A549 treated with RU486 at 1 μM for 4 hours (cell line): ENCODE measurements at places on chromosomes 5 and 9. TPM values are rescaled to one million over a fixed set of nuclear protein-coding genes. Genes with fewer than 3 reads are reported as not detected.

The ADAMTSL2 gene
- not detected in 5 replicates for total RNA-seq

The PTGER4 gene
- total RNA-seq, result 0.70 to 1.0 TPM (median 0.94 TPM) in 5 replicates

The NSUN2 gene
- 89.1 to 106 TPM (median 95.0 TPM) in 5 replicates for total RNA-seq

The NOL6 gene
- total RNA-seq, result 57.9 to 75.2 TPM (median 67.9 TPM) in 5 replicates

The NUDT12 gene
- 0.98 to 1.8 TPM (median 1.6 TPM) in 5 replicates for total RNA-seq

The TAF1L gene
- 0.02 TPM in 1 of 5 replicates, not detected in the others for total RNA-seq

The PDCD1LG2 gene
- 0.24 to 0.43 TPM (median 0.40 TPM) in 5 replicates for total RNA-seq

The DEPDC1B gene
- 13.0 to 18.6 TPM (median 17.4 TPM) in 5 replicates for total RNA-seq

The ANKRD31 gene
- total RNA-seq, result 0.05 to 0.07 TPM (median 0.06 TPM) in 4 of 5 replicates, not detected in the other

The CYLC2 gene
- total RNA-seq, result not detected in 5 replicates

The IFNB1 gene
- 0.23 TPM in 1 of 5 replicates, not detected in the others for total RNA-seq

The FAM221B gene
- not detected in 5 replicates for total RNA-seq

The CD14 gene
- 3.2 to 5.6 TPM (median 3.9 TPM) in 5 replicates for total RNA-seq

The RPS14 gene
- 2,822 to 3,025 TPM (median 2,935 TPM) in 5 replicates for total RNA-seq

The PCA3 gene
- total RNA-seq, result not detected in 5 replicates

The PLAC8L1 gene
- 0.29 TPM in 1 of 5 replicates, not detected in the others for total RNA-seq

The C9orf50 gene
- 0.14 TPM in 1 of 5 replicates, not detected in the others for total RNA-seq

The HDHD3 gene
- total RNA-seq, result 19.4 to 26.8 TPM (median 24.6 TPM) in 5 replicates

The PRR7 gene
- total RNA-seq, result 17.5 to 43.9 TPM (median 41.0 TPM) in 5 replicates

The ZNF879 gene
- 0.43 to 1.1 TPM (median 0.60 TPM) in 5 replicates for total RNA-seq

The C5orf24 gene
- total RNA-seq, result 18.0 to 25.5 TPM (median 24.6 TPM) in 5 replicates

The EFNA5 gene
- total RNA-seq, result 16.7 to 23.3 TPM (median 19.8 TPM) in 5 replicates

The TMEFF1 gene
- 0.30 to 1.6 TPM (median 1.3 TPM) in 5 replicates for total RNA-seq

The ZNF883 gene
- 0.74 to 1.1 TPM (median 0.83 TPM) in 5 replicates for total RNA-seq

The BSPRY gene
- total RNA-seq, result 0.03 to 0.22 TPM (median 0.06 TPM) in 4 of 5 replicates, not detected in the other

The TAF11L10 gene
- total RNA-seq, result not detected in 5 replicates

The CATSPER3 gene
- total RNA-seq, result 0.19 to 0.67 TPM (median 0.46 TPM) in 5 replicates

The RORB gene
- total RNA-seq, result not detected in 5 replicates

The IFNA13 gene
- not detected in 5 replicates for total RNA-seq

The TMEM167A gene
- total RNA-seq, result 58.0 to 88.2 TPM (median 79.5 TPM) in 5 replicates

The VCAN gene
- 11.6 to 17.3 TPM (median 14.9 TPM) in 5 replicates for total RNA-seq

The NAIP gene
- total RNA-seq, result 0.27 to 0.54 TPM (median 0.36 TPM) in 5 replicates

The PCDHA4 gene
- total RNA-seq, result 1.3 to 1.7 TPM (median 1.5 TPM) in 5 replicates

The ADGRD2 gene
- total RNA-seq, result not detected in 5 replicates

The DNAJA1 gene
- total RNA-seq, result 229 to 270 TPM (median 268 TPM) in 5 replicates

The SCGB3A1 gene
- not detected in 5 replicates for total RNA-seq

The ELOVL7 gene
- 6.6 to 13.7 TPM (median 12.4 TPM) in 5 replicates for total RNA-seq

The RLN1 gene
- not detected in 5 replicates for total RNA-seq

The MSMP gene
- total RNA-seq, result 0.29 to 0.82 TPM (median 0.31 TPM) in 3 of 5 replicates, not detected in the others

The CDK5RAP2 gene
- 27.6 to 37.3 TPM (median 29.5 TPM) in 5 replicates for total RNA-seq

The GABRA1 gene
- not detected in 5 replicates for total RNA-seq

The KIF4B gene
- 0.02 to 0.06 TPM in 2 of 5 replicates, not detected in the others for total RNA-seq

The CSF1R gene
- 0.05 to 0.33 TPM (median 0.21 TPM) in 4 of 5 replicates, not detected in the other for total RNA-seq

The PCDHGB1 gene
- 1.2 to 2.3 TPM (median 1.9 TPM) in 5 replicates for total RNA-seq

The GFM2 gene
- total RNA-seq, result 17.9 to 29.8 TPM (median 25.6 TPM) in 5 replicates
